ENCODE measurements at places on chromosomes 1 and 21. TPM values are rescaled to one million over a fixed set of nuclear protein-coding genes. Genes with fewer than 3 reads are reported as not detected.

The SMIM1 gene
- 12.0 TPM for total RNA-seq

The UHMK1 gene
- total RNA-seq: 22.9 TPM

DNA sequence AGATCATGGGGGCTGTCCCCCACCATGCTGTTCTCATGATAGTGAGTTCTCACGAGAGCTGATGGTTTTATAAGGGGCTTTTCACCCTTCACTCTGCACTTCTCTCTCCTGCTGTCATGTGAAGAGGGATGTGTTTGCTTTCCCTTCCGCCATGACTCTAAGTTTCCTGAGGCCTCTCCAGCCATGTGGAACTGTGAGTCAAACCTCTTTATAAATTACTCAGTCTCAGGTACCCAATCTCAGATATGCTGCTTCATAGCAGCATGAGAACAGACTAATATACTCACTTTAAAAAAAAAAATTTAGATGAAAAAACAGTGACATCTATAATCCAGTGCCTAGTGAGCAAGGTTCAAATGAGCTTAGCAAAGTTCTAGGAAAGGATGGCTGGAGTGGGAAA, 135.1 kb upstream of the RAB4A start:
- no peak for DNase-seq

DNA sequence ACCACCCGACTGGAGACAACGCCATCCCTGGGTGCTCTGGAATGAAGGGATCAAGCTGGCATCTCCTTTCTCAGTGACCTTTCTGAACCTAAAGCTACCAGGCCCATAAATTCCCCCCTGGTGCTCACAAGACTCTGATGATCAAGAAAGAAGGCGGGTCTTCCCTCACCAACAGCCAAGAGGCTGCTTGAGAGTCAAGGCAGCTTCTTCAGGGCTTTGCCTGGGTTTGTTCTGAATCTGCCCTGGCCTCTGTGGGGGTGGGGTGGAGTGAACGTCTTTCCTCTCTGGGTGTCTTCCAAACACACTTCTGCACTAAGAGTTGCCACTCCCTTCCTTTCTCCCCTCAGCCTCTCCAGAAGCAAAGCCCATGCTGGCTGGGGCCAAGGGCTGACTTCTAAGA, 36.1 kb downstream of the CD247 start:
- DNase-seq: no peak

DNA sequence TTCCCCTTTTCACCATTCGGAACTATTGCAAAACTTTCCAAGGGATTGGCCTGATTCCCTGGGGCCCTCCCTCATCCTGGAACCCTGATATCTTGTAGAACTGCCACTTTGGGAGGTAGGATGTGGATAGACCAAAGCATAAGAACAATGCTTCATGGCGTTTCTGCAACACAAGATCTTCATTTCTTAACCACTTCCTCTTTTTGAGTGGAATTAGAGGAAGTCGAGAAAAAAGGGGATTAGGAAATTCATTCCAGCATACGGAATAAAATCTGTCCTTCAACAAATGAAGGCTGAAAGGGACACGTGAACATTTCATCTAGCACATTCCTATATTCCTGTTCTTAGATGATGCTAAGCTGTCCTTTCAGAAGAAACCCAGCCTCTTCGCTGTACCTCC, 149.3 kb downstream of the HUNK start:
- DNase-seq: no peak

- no peak for DNase-seq
Observed at GRCh38 chr1:54298284-54299033, 98.5 kb downstream of the MRPL37 start.

DNA sequence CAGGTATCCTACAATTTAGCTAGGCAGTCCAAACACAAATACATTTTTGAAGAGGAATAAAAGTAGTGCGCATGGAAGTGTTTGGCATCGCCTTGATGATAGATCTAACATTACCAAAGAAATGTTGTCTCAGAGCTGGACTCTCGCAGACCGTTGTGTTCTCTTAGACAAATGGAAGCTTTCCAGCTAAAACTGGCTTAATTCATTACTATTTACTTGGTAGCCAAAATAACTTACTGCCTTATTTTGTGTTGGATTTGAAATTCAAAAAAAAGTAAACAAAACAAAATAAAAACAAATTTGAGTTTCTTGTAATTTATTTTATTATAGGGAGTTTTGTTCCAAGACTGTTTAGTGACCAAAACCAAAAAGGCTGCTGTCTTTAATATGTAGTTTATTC, 51.6 kb downstream of the PDE4B start:
- no peak for DNase-seq

The FCRL5 gene
- total RNA-seq: not detected

DNA sequence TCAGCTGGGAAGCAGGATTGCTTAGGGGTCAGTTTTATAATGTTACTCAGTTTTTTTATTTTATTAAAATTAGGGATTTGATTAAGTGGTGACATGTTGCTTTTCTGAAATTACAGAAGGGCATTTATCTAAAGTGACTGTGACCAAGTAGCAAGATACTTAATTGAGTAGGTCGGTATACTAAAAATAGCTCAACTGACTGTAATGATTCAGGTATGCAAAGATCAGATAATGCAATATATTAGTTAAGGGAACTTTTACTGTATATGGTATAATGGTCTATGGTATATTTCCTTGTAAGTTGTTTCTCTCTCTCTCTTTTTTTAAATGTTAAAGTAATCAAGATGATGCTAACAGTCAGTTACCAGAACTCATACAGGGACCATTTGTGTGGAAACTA, 26.2 kb downstream of the RLF start:
- DNase-seq: no peak
